ENCODE measurements at places on chromosomes 4 and X.

- DNase-seq: no peak
These were observed 117.8 kb downstream of the RASGEF1B start for GRCh38 chr4:81353861-81354260.

- DNase-seq: peak; percentile 5
These were observed 119.4 kb downstream of the AKAP4 start for GRCh38 chrX:50081282-50081889.

DNA sequence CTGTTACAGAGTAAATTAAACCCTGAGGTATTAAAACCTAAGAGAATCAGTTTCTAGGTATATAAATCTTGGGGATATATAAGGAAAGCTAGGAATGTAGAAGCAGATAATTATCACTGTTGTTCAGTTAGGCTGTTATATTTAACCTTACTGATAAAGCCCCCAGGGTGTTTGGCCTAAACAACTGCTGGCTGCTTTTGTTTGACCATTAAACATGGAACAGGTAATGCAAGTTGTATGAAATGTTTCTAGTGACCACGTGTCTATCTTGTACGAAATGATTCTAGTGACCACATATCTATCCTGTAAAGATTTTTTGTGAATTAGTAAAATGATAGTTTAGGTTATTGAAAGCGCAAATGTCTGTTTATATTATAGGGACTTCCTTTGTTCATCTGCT lies 52.6 kb downstream of the SGMS2 start:
- no peak for DNase-seq

DNA sequence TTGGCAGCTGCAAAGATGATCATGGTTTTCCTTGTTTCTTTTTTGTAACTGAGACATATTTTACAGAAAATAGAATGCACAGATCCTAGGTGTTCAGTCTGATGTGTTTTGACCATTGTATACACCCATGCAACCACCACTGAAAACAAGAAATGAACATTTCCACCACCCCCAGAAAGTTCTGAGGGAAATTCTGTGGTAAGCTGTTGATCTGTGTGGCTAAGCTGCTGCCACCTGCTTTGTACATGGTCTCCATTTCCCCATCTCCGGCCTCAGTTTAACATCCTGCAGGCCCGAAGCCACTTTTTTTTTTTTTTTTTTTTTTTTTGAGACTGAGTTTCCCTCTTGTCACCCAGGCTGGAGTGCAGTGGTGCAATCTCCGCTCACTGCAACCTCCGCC lies 65.3 kb downstream of the NYX start:
- DNase-seq: peak; percentile 48

DNA sequence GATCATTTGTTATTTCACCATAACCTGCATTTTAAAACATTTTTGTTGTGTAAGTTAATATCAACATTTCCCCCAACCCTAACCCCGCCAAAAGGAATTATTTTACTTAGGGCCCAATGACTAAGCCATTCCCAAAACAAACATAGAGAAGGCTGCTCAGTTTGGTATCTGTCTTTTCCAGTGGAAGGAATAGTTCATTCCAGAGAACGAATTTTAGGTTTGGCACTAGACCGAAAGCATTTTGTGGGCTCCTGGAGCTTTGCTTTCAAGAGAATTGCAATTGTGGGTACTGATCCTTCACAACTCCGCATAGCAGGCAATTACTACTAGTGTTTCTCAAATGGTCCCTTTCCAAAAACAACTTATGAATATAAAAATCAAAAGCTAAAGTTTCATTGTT lies 226.7 kb upstream of the MAD2L1 start:
- no peak for DNase-seq

GRCh38 chr4:152156442-152156841 lies 379.4 kb downstream of the FBXW7 start:
- DNase-seq: no peak

DNA sequence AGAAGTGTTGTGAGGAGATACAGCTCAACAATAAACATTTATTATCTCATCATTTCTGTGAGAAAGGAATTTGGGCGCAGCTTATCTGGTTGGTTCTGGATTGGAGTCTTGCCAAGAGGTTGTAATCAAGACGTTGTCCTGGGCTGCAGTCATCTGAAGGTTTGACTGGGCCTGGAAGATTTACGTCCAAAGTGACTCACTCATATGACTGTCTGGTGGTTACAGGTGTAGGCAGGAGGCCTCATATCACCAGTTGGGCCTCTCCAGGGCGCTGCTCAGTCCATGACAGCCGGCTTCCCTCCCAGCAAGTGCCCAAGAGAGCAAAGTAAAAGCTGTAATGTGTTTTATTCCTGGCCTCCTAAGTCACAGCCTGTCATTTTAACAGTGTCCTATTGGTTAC lies 106.3 kb downstream of the USP46 start:
- DNase-seq: no peak

GRCh38 chr4:129490516-129490915 lies 394.6 kb downstream of the C4orf33 start:
- DNase-seq: no peak

- DNase-seq: no peak
These were observed 70.0 kb upstream of the TSPAN5 start for GRCh38 chr4:98728433-98728832.

DNA sequence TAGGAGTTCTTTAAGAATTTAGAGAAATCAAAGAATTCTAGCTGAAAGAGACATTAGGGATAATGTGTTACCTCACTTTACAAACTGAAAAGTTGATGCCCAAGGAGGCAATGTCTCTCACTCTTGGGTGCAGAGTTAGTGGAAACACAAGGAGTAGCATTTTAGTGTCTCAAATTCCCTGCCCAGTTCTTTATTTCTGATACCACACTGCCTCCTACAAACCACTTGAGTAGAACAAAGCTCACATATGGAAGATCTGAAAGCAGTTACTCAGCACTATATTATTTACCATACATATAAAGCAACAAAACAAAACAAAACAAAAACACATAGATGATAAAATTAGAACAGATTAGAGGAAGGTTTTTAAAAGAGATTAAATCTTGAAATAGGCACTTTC lies 124.2 kb downstream of the REELD1 start:
- no peak for DNase-seq

DNA sequence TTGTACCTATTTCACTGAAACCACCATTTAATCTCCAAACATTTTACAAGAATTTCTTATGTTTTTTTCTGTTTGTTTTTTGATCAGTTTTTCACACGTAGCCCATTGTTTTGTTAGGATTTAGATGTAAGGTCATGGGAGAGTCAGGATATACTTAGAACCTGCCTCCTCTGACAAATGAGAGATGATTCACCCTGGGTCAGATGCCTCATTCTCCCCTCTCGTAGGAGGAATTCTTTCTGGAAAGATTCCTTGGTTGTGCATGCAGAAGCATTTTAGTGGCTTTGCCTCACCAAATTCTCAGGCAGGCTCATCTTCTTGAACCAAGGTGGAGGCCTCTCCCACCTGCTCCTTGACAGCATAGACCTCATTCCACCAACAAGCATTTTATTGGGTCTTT lies 599.3 kb downstream of the SPRY1 start:
- DNase-seq: no peak

DNA sequence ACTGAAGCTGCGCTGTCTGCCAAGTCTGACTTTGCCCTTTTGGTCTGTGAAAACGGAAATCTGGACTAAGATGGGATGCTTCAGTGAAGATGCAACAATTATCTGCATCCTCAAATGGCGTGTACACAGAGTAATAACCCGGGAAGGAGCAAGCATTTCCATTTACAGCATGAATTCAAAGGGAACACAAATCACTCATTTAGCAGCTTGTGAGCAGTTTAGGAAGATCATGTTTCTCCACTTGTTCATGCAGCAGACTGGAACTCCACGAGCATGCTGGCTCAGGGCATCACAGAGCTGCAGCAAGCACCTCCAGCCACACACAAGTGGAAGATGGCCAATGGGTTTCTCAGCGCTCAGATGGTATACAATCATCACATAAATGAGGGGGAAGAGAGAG lies 175.5 kb downstream of the NLGN4X start:
- no peak for DNase-seq

DNA sequence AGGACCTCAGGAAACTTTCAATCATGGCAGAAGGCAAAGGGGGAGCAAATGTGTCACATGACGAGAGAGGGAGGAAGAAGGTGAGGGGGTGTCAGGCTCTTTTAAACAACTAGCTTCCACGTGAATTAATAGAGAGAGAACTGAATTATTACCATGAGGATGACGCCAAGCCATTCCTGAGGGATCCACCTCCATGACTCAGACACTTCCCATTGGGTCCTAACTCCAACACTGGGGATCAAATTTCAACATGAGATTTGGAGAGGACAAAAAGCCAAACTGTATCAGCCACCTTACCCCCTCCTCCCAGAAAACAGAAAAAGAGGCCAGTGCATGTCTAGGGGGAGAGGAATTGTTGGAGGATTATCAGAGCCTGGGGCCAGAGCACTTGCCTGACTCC lies 40.4 kb upstream of the LAS1L start:
- DNase-seq: no peak

DNA sequence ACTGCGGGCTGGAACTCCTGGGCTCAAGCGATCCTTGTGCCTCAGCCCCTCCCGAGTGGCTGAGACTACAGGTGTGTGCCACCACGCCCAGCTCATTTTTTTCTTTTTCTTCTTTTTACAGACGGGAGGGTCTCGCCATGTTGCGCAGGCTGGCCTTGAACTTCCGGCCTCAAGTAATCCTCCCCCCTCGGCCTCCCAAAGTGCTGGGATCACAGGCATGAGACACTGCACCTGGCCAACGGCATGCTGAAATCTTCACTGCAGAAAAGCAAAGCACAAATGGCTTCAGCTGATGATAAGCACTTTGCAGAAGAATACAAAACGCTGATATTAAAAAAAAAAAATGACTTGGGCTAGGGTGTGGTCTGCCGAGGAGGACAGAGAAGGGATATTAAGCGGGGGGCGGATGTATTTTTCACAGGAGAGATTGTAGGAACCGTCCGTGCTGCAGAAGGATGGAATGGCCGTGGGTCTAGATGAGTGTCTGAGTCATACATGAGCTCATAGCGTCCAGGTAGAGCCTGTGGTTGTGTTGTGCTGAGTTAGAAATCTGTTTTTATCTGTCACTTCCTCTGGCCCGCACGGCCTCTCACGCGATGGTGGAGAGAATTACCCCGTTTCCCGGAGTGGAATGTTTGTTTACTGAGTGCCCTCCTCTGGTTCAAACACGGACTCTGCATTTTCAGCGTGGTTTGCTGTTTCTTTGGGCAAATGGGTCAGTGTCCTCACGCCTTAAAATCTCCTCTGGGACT lies 8.5 kb upstream of the AKAP17A start:
- no peak for DNase-seq

- DNase-seq: no peak
These were observed 27.8 kb downstream of the VSIG4 start for GRCh38 chrX:66012094-66012534.

DNA sequence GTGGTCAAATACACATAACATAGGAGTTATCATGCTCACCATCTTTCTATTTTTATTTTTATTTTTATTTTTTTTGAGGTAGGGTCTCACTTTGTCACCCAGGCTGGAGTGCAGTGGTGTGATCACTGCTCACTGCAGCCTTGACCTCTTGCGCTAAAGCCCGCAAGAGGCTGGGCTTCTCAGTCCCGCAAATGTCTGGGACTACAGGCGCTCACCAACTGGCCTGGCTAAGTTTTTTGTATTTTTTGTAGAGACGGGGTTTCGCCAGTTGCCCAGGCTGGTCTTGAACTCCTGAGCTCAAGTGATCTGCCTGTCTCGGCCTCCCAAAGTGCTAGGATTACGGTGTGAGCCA lies 295 bp upstream of the TLR10 start:
- DNase-seq: no peak

DNA sequence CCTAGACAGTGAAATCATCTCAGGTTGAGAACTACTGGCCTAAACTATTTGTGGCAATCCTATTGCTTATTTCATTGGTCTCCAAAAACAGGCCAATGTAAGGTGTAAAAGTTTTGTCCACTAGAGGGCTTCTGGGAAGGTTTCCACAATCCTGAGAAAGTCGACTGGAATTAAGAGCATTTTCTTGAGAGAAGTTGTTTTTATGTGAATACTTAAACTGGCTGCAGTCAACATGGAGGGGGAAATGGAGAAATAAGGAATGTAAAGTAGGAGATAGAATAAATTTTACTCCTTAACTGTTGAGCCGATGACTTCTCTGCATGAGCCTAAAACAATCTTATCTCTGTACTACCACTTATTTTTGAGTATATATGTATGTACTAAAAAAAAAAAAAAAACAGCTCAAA lies 11.0 kb upstream of the EIF4E start:
- DNase-seq: peak; percentile 69

GRCh38 chr4:126752126-126752525 lies 880.6 kb upstream of the INTU start:
- no peak for DNase-seq

GRCh38 chr4:82984459-82984858 lies 26.2 kb downstream of the LIN54 start:
- DNase-seq: no peak

DNA sequence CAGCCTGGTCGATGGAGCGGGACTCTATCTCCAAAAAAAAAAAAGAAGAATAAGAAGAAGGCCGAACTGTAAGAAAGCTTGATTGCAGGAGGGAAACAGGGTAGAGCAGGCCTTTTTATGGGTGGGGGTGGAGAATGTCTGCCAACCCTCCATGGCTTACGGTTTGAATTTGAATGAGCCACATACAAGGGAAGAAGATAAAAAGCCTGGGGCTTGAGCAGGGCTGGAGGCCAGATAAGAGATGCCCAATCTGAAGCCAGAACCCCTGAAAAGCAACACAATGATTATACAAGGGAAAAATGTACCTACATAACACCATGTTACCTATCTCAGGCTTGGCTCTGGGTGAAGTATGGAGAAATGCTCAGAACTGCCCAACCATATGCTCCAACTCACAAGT lies 57.3 kb upstream of the TRIM2 start:
- no peak for DNase-seq

DNA sequence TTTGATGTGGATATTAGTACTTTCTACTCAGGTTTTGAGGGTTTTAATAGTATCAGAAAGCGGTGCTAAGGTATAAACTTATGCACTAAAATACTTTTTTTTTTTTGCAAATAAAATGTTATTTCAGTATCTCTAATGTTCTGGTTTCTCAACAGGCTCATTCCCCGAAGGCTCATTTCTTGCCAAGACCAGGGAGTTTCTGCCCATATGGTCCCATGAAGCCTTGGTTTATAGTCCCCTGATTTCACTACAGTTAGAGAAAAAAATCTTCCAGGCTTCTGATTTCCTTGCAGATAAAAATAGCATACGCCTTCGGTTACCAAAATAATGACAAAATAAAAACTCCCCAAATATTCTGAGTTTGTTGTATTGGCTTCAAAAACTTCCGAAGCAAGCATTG lies 814.2 kb upstream of the PABPC4L start:
- no peak for DNase-seq

DNA sequence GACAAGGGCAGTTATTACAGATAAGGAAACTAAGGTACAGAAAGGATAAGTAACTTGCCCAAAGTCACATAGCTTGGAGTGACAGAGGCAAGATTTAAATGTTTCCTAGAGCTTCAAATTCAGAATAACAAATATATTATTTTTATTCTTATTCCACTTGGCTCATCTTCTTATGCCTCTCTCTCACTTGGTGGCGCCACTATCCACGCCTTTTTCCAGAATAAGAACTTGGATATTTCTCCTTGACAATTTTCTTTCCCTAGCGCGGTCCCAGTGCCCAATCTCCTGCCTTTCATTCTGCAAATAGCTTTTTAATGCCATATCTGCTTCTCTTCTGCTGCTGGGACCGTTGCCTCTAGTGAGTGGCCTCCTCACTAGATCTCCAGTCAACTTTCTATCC lies 78.5 kb downstream of the MSN start:
- DNase-seq: no peak

Data from NAMALWA (cell line).